ENCODE measurements at places on chromosomes 4 and X.

DNA sequence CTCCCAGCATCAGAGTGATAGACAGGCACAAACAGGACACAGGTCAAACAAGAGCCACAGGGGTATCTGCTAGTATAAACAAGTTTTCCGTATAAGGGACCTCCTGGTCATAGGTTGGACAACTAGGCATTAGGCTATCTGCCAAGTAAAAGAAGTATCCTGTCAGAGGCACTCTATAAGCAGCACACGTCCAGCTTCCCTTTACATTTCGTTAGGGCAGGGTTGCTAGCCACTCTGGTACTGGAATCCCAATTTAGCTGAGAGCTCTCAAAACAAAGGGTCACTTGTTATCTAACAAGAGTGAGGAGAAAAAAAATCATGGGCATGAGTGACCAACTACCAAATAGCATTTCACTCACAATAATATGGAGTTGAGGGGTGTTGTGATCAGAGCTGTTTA lies 780.7 kb upstream of the DIAPH2 start:
- no peak for DNase-seq

DNA sequence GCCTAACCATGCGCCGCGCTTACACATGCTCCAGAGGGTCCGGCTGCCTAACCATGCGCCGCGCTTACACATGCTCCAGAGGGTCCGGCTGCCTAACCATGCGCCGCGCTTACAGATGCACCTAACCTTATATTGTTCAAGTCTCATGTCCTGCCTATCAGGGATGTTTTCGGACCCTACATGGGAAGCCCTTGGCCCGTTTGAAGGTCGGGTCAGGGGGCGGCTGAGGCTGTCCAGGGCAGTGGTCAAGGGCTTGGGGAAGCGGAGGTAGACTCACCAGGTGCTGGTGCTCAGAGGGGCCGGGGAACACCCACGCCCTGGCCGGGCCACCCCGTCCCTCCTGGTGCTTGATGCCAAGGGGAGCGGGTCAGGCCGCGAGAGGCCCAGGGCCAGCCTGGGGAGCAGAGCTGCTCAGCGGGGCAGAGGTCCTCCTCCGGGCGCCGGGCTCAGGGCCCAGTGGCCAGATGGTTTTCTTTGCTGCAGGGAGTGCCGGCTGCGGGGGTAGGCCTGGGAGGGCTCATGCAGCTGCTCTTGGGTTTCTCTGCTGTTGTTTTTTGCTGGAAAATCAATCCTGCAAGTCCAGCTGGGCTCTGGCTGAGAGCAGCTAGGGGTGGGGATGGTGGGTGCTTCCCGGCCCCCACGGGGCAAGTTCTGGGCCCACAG lies 35.4 kb upstream of the SPON2 start:
- peak; percentile 92 for DNase-seq

DNA sequence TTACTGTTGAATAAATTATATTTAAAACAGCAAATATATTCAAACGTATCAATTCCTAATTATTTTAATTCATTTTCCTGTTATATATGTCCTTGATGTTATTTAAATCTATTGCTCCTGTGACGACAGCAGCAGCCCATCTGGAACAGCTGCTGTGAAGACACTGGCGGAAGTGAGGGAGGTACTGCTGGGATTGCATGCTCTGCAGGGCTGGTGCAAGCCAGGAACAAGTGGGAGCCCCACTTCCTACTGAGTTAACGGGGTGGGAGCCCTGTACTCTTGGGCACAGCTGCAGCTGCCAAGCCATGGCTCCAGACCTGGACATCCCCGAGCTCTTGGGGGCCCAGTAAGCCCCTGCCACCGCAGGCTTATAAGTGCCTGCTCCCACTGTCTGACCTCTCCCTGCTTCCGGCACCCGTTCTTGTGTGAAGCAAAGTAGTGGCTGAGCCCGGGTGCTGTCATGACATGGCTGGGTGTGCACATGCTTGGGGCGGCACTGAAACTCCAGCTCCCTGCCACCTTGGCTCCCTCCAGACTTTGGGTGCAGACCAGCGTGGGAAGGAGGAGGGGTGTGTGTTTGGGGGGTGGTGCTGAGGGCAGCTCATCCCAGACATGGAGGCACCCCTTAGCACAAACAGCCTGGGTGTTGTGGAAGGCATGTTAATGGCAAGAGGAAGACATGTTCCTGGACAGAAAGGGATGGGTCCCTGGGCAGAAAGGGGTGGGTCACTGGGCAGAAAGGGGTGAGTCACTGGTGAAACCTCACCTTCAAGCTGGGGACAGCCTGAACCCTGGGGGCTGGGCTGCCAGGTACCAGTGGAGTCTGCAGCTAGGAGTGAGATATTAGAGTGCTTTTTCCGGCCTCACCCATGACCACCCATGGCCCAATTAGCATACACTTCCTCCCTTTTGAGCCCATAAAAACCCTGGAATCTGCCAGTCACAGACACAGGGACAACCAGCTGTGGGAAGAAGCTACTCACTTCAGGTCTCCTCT lies 1981.3 kb upstream of the IGFBP7 start:
- DNase-seq = peak; percentile 44

DNA sequence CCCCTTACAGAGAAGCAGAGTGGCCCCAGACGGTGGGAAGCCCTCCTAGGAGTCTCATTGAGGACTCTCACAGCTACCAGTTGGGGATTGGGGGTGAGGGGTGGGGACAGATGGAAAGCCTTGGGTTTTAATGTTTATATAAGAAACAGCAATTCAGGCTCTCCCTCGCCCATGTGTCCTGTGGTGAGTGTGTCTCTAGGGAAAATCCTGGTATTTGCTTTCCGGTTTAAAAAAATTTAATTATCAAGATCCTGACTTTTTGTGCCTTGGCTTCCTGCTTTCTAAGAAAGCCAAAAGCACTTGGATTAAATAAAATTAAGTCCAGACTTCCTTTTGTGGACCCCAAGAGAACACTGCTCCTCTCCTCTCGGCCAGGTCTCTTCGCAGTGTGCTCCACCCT lies 93.8 kb downstream of the SOWAHB start:
- no peak for DNase-seq

DNA sequence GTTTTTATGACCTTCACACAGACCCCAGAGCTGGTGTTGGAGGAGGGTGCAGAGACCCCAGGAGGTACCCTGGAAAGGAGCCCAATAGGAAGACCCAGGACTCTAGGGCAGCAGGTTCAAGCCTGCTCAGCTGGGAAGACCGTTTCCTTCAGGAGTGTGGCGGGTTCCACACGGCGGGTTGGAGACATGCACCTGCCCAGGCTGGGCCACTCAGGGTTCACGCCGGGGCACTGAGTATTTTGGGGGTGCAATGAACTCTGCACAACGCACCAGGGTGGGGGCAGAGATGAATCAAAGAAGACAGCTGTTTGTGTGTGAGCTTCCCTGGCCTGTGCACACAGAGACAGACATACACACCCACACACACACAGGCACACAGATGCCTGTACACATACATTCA lies 52.5 kb upstream of the PPP2R3B start:
- DNase-seq = no peak

- DNase-seq = no peak
Measured at GRCh38 chr4:89704651-89705395, 132.1 kb downstream of the SNCA start.

DNA sequence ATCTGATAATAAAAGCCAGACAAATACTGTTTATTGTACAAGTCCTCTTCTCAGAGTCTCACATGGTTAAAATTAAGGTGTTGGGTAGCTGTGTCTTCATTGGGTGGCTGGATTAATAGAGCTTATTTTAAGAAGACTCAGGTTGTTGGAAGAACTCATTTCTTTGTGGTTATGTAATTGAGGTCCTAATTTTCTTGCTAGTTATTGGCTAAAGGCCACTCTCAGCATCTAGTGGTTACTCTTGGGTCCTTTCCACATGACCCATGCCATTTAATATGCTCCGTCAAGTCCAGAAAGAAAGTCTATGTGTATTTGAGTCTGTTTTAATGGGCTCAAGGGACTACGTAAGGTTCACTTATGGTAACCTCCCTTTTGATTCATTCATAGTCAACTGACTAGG lies 1668.6 kb upstream of the AGA start:
- peak; percentile 1 for DNase-seq

DNA sequence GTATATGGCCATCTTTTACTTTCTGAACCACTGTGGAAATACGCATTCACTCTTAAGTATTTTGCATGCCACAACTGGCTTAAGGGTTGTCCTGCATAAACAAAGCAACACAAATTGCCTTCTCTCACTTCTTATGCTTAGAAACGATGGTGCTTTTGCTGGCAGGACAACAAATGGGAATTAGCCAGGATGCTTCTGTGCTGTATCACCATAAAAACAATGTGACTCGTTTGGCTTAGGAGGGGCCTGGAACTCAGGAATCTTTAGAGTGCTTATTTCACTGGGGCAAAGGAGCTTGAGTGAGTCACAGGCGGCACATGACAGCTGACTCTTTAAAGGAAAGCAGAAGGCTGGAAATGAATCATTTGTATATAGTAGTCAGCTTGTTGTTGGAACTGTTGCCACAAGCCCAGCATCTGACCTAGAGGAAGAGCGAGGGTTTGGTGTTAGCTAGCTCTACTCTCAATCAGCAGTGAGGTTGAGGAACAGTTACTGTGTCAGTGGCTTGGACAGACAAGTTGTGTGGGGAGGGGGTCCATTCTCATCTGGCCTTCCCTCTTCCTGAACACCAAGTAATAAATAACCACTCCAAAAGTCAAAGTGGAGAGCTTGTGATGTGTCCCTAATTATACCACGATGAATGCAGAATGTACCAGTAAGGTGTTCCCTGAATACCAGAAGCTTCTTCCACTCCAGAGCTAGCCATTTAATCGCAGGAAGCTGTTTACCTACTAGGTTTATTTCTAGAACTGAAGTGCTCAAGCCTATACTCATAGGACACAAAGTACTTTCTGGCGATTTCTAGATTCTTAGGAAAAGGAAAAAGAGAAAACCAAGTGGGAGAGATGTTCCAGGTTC lies 293.1 kb downstream of the CAMK2D start:
- no peak for DNase-seq

- DNase-seq = no peak
Measured at GRCh38 chrX:55004231-55004630, 4.1 kb downstream of the APEX2 start.

DNA sequence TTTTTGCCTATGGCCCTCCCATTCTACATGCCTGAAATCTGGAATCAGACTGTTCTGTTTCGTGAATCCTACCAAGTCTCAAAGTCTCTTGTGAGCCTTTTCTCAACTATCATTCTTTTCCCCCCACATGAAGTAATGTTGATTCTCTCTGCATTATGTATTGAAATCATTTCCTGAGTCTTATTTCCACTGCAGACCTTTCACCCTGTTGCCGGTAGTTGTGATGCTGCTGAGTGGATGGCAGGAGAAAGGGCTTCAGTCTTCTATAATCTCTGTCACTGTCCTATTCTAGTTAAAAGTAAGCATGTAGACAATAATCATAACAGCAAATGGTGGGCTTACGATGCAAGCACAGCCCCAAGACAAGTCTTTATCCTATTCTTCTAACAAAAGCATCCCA lies 75.0 kb downstream of the TBC1D9 start:
- DNase-seq = no peak

DNA sequence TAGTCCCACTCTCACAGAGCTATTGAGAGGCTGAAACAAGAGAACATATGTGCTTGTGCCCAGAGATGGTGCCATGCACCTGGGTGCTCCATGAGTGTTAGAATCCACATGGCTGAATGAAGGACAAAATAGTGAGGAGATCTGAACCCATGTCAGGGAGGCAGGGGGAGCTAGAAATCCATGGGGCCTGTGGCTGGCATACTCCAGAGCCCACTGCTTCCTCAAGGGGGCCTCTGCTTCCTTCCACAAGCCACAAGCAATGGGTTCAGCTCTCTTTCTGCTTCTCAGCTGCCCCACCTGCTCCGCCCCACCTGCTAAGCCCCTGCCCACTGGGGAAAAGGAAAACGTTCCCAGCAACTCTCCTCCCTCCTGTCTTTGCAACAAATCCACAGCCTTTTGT lies 46.1 kb downstream of the PJA1 start:
- no peak for DNase-seq

DNA sequence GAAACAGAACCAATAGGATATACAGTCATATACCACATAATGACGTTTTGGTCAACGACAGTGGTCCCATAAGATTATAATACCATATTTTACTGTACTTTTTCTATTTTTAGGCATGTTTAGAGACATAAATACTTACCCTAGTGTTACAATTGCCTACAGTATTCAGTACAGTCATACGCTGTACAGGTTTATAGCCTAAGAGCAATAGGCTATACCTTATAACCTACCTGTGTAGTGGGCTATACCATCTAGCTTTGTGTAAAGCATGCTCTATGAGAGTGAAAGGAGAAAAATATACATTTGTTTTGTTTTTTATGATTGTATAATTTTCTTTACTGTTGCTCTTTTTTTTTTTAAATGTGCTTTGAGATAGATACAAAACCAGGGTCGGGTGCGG lies 52.0 kb upstream of the PABPC1L2A start:
- no peak for DNase-seq

DNA sequence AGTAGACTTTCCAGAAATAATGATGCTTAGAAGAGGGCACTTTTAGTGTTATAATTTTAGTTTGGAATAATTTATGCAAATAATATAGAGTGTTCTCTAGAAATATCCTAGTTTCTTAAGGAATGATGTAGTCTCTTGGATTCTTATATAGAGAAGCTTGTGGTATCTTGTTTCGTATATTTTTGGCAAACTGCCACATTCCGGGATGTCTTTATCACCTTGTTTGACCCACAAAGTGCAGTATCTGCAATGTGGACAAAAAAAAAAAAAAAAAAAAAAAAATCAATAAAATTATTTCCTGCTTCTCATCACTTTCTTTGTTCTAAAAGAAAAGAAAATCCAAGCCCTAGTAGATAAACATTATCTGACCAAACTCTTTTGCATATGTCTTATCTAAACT lies 1577.7 kb upstream of the TENM3 start:
- DNase-seq = no peak

DNA sequence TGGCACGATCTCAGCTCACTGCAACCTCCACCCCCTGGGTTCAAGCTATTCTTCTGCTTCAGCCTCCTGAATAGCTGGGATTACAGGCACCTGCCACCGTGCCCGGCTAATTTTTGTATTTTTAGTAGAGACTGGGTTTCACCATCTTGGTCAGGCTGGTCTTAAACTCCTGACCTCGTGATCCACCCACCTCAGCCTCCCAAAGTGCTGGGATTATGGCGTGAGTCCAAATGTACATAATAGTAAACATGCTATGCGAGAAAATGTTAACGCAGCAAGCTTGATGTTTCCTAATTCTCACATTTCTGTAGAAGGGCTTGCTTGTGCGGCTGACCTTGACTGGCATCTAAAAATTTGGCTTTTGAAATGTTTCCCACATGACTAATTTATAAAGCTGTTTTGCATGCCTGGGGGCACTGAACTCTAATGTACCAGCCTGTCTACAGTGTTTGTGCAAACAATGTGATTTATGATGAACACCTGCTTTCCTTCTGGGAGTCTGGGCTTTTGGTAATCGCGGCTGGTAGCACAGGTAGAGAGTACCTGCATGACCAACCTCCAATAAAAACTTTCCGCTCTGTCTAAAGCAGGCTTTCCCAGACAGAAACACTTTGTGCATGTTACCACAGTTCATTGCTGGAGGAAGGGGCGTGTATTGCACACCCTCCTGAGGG lies 216.8 kb downstream of the IL15 start:
- DNase-seq = peak; percentile 80

GRCh38 chr4:127967141-127967775 lies 2.1 kb downstream of the ABHD18 start:
- DNase-seq = no peak
